ENCODE measurements at places on chromosomes 12 and 14.
A peak's percentile ranks its signal among the peaks of the same experiment; 100 is the strongest.

DNA sequence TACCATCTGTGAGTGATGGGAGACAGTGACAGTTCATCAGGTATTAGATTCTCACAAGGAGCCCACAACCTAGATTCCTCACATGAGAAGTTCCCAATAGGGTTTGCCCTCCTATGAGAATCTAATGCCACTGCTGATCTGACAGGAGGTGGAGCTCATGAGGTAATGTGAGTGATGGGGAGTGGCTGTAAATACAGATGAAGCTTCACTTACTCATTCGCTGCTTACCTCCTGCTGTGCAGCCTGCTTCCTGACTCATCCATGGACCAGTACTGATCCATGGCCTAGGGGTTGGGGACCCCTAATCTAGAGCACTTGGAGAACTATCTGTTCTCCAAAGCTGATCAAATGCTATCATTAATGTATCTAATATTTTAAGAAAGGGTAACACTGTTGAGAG is 17.7 kb downstream of the CLEC2D start:
- DNase-seq, result no peak

GRCh38 chr12:120343039-120343537 is 15.5 kb upstream of the PLA2G1B start:
- DNase-seq, result no peak

DNA sequence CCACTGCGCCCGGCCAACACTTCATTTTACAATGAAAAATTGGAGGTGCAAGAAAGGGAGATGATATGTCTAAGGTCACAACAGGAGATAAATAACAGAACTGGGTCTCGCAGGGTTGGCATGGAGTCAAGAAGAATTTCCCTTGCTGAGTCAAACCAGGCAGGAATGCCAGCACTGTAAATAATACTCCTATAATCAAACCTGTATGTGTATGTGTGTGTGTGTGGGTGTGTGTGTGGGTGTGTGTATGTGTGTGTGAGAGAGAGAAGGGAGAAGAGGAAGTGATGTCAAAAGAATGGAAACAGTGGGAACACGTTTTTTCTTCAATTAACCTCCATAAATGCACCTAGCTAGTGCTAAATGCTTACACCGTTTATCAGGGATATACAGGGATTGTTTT is 70.4 kb downstream of the TMEM116 start:
- no peak for DNase-seq

DNA sequence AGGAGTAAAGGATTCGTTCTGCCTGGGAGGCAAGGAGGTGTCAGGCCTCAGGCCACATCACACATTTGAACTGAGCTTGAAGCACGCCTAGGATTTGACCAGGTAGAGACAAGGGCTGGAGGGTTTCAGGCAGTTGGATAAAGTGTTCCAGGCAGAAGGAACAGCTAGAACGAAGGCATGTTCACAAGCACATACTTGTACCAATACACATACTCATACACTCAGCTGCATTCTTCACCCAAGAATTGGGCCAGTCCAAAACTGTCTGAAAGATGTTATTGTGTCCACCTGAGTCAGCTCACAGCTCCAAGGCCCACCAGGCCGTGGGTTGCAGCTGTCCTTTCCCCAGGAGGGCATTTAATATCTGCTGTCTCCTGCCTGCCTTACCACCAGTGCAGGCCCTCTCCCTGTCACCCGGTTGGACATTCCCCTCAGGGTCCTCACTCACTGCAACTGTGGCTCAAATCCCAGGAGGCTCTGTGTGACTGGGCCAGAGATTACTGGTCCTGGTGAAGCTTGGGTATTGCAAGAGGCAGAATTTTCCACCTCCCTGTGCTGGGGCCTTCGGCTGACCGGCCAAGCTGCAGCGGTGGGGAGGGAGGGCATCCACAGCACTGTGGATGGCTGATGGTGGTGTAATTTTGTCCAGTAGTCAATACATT is 12.8 kb upstream of the AQP2 start:
- no peak for DNase-seq

GRCh38 chr12:89245090-89245489 is 107.2 kb downstream of the DUSP6 start:
- peak; percentile 18 for DNase-seq

DNA sequence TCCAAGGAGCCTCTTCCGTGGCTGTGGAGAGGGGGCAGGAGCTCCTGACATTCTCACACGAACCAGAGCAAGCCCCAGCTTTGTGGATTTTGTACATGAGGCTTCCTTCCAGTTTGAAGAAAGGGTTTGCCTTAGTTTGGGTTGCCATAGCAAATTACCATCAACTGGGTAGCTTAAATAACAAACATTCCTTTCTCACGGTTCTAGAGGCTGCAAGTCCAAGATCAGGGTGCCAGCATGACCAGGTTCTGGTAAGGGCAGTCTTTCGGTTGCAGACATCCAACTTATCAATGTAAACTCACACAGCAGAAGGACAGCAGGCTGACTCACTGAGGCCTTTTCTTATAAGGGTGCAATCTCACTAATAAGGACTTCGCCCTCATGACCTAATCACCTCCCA is 25.9 kb upstream of the STAB2 start:
- no peak for DNase-seq

GRCh38 chr14:43706900-43707299 is 800.2 kb downstream of the FSCB start:
- DNase-seq, result no peak

DNA sequence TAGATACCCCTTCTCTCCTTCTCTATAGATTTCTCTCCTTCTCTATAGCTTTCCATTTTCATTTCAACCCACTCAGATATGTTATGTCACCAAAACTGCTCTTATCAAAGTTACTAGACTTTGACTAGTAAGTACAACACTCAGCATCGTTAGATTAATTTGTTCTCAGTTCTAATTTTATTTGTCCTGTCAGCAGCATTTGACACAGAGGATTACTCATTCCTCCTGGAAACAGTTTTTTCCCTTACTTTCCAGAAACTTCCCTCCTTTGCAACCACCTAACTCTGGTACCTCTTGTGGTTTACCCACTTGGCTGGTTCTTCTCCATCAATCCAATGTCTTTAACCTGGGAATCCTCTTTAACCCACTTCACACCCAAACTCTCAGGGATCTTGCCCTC is 423.7 kb downstream of the TMTC2 start:
- no peak for DNase-seq

DNA sequence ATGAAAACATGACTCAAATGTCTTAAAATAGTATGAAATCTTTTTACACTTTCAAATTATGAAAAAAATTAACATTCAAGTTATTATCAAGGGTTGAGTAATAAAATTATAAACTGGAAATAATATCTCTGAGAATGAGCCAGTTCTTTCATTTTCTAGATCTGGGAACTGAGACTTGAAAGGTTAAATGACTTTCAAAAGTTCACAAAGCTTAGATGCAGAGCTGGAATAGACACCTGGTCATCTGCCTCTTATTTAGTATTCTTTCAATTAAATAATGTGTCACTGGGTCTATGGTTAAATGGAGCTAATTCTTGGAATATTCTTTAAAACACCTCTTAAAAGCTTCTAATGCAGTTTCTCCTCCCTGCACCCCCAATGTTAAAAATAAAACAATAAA is 86.6 kb downstream of the CDK17 start:
- DNase-seq, result no peak

Measured in stimulated activated CD8-positive, alpha-beta memory T cell treated with anti-CD3 and anti-CD28 coated beads, Interleukin-7, amount 100 ng/mL, for 4 hours (primary cell).